ENCODE measurements at places on chromosomes 7 and 10.
A peak's percentile ranks its signal among the peaks of the same experiment; 100 is the strongest.

DNA sequence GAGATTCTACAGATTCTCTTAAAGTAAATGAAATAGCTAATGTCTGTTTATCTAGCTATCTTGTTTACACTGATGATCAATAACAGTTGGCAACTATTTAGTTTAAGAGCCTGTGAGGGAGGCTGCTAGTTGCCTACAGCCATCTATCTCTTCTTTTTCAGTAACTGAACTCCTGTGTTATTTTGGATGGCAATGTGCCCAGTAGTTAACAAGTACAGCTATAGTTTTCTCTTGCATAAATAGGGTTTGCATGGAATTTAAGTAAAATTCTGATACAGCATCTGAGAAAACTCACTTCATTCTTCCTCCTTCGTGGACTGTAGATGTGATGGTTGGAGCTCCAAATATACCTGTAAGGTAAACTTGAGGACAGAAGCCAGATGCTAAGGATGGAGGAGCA is 219.5 kb upstream of the POT1 start:
- H3K36me3 ChIP-seq, result no peaks in the 10 kb centered on the region
- no peak overlapping the region for H3K4me3 ChIP-seq
- DNase-seq, result no peak
- no peak overlapping the region for H3K27ac ChIP-seq

DNA sequence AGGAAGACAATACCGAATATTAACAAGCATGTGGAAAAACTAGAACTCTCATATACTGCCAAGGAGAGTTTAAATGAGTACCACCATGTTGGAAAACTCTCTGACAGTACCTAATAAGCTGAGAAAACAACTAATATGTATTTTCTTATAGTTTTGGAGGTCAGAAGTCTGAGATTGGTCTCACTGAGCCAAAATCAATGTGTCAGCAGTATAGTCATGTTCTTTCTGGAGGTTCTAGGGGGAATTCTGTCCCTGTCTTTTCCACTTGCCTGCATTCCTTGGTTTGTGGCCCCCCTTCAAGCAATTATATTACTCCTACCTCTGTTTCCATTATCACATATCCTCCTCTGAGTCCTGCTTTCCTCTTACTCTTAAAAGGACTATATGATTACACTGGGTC is 144.6 kb downstream of the HBP1 start:
- H3K27ac ChIP-seq, result no peak overlapping the region
- peaks cover 9% of the 10 kb centered on the region for H3K4me1 ChIP-seq
- no peak for DNase-seq
- no peak overlapping the region for H3K4me3 ChIP-seq
- peaks cover 17% of the 10 kb centered on the region for H3K36me3 ChIP-seq

DNA sequence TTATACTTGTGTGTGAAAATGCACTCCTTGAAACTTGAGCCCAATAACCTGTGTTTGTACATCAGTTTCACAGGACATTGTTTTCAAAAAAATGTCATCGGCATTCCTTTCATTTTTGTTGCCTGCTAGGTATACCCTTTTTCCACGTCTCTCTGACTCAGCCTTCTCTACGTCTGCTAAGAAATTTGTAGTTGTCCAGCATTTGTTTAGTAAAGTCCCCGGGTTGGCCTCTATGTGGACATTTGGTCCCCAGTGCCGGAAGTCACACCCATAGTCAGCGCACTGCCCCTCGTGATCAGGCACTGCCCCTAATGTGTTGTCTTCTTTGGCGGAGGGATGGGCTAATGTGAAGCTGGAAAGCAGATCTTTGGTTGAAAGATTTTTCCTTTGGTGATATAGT is 222.3 kb downstream of the LRMDA start:
- H3K4me3 ChIP-seq, result no peak overlapping the region
- H3K4me1 ChIP-seq, result no peaks in the 10 kb centered on the region
- DNase-seq, result no peak

- no peak for DNase-seq
- H3K4me1 ChIP-seq, result no peaks in the 10 kb centered on the region
- no peak overlapping the region for H3K4me3 ChIP-seq
- peak overlapping the region; percentile 68 for H3K27ac ChIP-seq
- peaks cover 24% of the 10 kb centered on the region for H3K27me3 ChIP-seq
Measured at GRCh38 chr10:49053053-49053997, 62.0 kb downstream of the VSTM4 start.

DNA sequence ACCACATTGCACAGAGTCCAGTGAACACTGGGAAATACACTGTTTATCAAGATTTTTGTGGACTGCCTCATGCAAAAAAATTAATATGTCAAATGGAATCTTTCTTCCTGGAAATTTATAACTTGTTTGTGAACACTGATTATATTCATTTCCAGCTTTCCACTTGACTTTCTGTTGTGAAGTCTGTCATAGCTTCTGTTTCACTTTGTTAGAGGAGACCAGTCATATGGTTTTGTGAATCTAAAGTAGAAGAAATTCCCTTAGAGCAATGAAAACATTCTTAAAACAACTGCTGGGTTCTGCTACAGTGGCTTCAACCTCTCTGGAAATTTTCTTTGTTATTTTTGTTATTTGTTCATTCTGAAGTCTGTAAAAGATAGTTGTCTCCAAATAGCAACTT is 349.5 kb upstream of the NFE2L3 start:
- DNase-seq, result no peak
- H3K4me1 ChIP-seq, result no peaks in the 10 kb centered on the region
- peaks cover 18% of the 10 kb centered on the region for H3K27me3 ChIP-seq

Measured in stimulated activated naive B cell treated with anti-CD40 and anti-IgM and Interleukin-4, amounts not matched to agents 10 μg/mL and 1 μg/mL and 100 μg/mL, for 72 hours (primary cell).